ENCODE measurements at places on chromosomes 2 and 18.

DNA sequence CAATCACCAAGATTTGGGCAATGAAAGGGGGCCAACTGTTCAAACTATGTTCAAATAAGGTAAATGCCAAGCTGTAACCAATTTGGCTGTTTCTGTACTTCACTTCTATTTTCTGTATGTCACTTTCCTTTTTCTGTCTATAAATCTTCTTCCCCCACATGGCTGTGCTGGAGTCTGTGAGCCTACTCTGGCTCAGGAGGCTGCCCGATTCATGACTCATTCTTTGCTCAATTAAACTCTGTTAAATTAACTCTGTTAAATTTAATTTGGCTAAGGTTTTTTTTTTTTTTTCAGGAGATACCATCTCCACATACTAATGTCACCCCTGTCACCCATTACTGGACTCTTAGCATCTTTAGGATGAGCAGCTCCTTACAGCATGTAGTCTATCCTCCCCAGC lies 178.8 kb upstream of the TWIST2 start:
- DNase-seq: no peak

DNA sequence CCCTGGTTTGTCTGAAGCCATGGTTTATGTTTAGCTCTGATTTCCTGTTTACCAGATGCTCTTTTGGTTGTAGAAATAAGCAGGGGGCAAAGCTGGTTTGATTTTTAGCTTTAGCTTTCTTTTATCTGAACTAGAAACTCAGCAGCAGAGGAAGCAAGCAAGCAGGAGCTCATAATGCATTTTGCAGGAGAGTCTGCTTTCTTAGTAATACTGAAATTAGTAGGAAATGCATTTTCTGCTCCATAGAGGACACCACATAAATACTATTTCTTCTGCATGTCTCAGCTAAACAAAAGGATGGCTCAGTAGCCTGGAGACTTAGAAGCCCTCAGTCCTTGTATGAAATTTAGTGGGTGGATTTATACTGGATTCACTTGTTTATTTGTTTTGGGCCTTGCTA lies 23.1 kb downstream of the DGUOK start:
- DNase-seq: no peak

DNA sequence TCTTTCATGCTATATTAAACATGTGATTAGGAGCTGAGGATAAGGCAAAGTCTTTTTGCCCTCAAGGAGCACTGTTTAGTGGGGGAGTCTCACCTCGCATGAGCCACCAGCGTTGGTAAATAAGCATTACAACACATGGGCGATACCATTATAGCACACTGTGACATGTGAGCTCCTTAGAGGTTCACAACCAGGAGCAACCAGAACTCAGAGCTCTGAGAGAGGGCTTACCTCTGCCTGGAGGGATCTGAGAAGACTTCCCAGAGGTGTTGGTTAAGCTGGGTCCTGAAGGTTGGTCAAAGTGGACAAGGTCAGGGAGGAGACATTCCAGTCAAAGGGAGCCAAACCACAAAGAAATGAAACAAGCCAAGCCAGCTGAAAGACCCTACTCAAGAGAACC lies 158.8 kb downstream of the ESCO1 start:
- no peak for DNase-seq

DNA sequence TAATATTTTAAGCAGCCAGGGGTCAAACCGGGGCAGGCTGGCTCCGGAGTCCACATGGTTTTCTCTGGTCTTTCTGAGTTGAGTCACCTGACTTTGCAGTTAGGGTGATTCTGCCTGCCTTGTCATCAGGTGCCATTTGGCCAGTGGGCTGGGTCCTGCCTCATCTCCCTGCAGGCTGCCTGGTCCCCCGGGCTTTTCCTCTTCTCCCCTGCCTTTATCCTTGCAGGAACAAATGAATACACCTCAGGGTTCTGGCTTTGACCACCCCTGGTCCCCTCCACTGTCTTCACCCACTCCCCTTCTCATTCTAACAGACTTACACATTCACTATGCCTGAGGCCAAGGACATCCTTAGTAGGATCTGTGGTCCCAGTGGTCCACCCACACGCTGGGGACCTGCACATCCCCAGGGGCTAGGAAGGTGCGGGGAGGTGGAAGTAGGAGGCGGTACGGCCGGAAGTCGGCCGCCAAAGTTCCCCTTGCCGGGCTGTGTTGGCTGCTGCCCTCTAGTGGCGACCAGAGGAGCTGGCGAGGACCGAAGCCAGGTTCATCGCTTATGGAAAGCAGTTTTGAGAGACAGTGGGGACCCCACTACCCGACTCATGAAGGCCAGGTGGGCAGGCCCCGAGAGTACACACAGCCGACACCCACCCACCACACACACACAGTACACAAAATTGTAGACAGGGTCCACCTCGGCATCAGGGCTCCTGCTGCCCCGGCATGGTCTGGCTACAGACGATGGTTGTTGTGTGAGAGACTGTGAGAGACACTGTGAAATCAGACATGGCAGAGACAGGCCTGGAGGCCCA lies 6.3 kb upstream of the TEX261 start:
- DNase-seq: peak; percentile 81

GRCh38 chr2:85741211-85741832 lies 12.5 kb upstream of the ATOH8 start:
- DNase-seq: no peak
